ENCODE measurements at places on chromosomes 12 and 14. TPM values are rescaled to one million over a fixed set of nuclear protein-coding genes. Genes with fewer than 3 reads are reported as not detected.

PLA2G1B gene
- polyA plus RNA-seq, result not detected

LRRC23 gene
- 15.0 TPM for polyA plus RNA-seq

PLEK2 gene
- 0.34 TPM for polyA plus RNA-seq

TSPAN19 gene
- polyA plus RNA-seq, result 0.07 TPM

SYNDIG1L gene
- 0.07 TPM for polyA plus RNA-seq

TMBIM4 gene
- 178 TPM for polyA plus RNA-seq

PLEKHA5 gene
- 47.3 TPM for polyA plus RNA-seq
